ENCODE measurements at places on chromosomes 5 and 9.
A peak's percentile ranks its signal among the peaks of the same experiment; 100 is the strongest.

DNA sequence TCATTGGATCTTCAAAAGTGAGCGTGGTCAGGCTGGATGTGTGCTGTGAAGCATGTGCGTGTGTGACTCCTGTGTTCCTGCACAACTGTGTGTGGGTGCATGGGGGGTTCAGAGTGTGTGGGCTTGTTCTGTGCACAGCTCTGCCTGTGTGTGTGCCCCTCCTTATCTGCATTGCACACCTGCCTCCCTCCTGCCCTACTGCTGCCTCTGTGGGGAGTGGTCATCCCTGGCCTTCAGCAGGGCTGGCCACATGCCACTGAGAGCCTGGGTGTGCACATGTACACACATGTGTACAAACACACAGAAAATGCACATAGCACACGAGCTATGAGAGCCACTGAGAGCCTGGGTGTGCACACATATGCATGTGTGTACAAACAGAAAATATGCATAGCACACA is 92.1 kb downstream of the CACNA1B start:
- DNase-seq = no peak

- no peak for DNase-seq
Measured at GRCh38 chr9:14923701-14924100, 13.5 kb upstream of the FREM1 start.

- no peak for DNase-seq
Measured at GRCh38 chr9:116075191-116075590, 78.4 kb upstream of the PAPPA start.

DNA sequence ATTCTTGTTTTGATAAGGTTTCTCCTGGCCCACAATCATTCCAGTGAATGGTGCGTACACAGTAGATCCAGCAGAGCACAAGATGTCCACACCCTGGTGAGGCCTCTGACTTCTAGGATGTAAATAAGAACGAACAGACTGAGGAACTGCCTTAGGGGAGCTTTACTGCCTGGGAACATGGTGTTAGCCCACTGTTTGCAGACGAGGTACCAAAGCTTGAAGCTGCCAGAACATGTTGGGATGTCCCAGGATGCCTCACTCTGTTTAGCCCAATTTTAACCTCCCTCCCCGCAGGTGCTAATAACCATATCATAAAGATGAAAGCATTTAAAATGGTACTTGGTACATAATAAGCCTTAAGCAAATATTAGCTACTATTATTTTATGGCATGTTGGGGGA is 3.5 kb downstream of the LECT2 start:
- no peak for DNase-seq

GRCh38 chr5:95883185-95884016 is 60.9 kb upstream of the GLRX start:
- no peak for DNase-seq

GRCh38 chr5:30921388-30921787 is 272.1 kb upstream of the CDH6 start:
- no peak for DNase-seq

DNA sequence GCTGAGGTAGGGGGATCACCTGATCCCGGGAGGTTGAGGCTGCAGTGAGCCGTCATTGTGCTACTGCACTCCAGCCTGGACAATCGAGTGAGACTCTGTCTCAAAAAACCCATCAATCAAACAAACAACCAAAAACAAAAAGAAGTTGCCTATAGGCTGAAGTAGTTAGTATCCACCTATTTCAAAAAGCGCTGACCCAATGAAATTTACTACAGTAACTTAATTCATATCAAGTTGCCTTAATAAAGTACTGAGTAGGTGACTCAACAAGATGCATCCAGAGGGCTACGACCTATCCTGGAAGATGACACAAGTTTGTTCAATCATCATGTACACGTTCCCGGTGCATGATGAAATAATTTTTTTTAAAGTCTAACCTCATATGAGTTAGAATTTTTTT is 648.6 kb upstream of the DMAC1 start:
- DNase-seq = no peak

DNA sequence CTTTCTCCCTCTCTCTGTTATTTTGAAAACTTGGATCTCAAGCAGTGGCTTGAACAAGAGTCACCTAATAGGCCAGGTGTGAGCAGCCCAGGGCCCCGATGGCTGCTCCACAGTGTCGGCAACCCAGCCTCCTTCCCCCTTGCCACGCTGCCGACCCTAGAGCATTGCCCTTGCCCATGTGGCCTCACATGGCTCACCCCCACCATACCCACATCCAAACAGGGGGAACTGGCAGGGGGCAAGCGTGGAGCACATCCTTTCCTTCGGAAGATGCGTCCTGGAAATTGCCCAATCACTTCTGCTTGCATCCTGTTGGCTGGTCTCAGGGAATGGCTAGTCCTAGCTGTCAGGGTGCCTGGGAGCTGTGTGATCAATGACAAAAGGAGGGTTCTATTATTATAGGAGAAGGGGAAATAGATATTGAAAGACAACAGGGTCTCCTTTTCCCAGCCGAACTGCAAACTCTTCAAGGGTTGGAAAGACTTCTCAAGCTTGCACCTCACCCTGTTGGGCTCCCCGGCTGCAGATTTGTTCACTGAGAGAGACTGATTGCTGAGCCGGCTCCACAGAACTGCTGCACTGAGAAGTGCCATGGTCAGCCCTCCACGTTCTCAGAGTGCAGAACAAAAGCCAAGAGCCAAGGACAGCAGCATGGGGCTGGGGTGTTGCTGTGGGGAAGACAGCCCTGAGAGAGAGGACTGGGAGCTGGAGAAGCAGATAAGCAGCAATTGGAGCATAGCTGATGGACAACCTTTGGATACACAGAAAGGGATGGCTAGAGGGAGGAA is 8.3 kb upstream of the TIFAB start:
- DNase-seq = no peak

GRCh38 chr5:53411388-53411787 is 69.0 kb upstream of the FST start:
- DNase-seq = no peak

GRCh38 chr5:1432296-1432695 is 12.9 kb downstream of the SLC6A3 start:
- DNase-seq = no peak

DNA sequence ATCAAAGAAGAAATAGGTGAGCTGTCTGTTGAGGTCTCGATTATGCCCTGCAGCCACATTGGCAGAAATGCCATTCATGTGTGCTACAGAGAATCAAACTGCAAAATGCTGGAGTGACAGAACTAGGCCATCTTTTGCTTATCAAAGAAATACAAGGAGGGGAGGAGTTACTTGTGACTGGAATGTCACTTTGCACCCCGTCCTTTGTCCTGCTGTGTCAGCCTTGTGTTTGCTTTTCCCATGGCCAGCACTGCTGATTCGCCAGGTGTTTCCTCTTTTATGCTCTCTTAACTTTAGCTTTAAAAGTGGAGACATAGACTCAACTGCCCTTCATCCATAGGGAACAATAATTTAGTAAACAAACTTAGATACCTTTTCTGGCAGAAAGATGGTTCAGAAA is 54.3 kb downstream of the SLC46A2 start:
- DNase-seq = no peak

- DNase-seq = no peak
Measured at GRCh38 chr9:31112491-31112890, 1272.0 kb upstream of the ACO1 start.

GRCh38 chr9:34437006-34437925 is 21.1 kb downstream of the FAM219A start:
- DNase-seq = peak; percentile 28

DNA sequence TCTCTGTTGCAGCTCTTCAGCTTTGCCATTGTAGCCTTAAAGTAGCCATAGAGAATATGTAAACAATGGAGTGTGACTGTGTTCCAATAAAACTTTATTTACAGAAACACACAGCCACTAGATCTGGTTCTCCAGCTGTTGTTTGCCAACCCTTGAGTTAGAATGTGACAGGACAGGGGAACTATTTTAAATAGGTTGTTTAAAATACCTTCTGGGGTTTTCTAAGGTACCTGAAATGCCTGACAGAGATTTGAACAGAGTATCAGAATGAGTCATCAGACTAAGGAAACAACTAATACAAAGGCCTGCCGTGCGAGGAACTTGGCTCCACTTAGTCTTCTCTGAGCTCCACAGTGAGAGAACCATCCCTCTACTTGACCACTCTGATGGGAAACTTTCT is 85.4 kb downstream of the HSD17B4 start:
- peak; percentile 9 for DNase-seq

DNA sequence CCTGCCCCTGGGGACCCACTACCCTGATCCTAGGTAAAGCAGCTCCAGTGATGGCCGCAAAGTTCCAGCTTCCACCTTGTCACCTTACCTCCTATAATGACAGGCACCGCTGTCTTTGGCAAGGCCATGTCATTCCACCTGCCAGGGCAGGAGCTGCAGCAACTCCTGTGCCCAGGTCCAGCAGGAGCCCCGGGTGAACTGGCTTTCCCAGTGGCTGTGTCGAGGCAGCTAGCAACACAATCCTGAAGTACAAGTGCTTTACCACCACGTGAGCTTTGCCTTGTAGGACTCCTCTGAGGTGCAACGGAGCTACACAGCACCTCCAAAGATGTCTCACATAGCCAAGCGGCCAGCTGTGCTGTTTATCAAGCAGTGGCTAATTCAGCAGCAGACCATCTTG is 20.7 kb upstream of the MGAT1 start:
- DNase-seq = no peak

- DNase-seq = no peak
Measured at GRCh38 chr5:91830361-91830953, 447.3 kb upstream of the ARRDC3 start.

DNA sequence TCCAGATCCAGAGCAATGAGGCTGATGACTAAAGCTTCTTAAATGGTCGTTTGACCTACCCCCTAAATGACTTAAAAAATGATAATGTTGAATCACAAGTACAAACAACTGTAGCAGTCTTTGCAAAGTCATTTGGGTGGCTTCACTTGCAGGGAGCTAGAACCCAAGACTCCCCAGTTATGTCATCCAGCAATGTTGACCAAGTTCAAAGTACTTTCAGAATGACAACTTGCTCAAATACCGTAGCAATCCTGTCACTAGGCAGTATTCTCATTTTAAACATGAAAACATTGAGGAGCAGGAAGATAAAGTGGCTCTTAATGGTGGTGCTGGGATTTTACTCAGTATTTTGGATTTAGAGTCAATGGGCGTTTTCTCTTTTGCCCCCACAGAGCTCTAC is 1217.0 kb upstream of the DMAC1 start:
- no peak for DNase-seq

DNA sequence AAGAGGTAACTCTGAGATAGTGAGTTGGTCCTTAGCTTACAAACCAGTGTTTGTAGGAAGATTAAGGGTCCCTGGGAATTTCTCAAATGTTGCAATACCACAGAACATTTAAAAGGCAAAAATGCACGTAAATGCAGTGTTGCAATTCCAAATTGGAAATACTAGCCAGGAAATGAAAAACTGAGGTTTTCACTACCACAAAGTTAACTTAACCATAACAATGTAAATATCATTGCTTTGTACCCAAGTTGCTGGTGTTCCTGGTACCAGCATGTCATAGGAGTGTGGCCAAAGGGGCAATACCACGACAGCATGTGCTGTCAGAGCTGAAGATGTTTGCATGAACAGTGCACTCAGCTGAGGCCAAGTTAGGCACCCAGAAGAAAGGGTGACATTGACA is 382.9 kb downstream of the GLIS3 start:
- no peak for DNase-seq

GRCh38 chr9:98154678-98155077 is 35.7 kb upstream of the TRIM14 start:
- no peak for DNase-seq

DNA sequence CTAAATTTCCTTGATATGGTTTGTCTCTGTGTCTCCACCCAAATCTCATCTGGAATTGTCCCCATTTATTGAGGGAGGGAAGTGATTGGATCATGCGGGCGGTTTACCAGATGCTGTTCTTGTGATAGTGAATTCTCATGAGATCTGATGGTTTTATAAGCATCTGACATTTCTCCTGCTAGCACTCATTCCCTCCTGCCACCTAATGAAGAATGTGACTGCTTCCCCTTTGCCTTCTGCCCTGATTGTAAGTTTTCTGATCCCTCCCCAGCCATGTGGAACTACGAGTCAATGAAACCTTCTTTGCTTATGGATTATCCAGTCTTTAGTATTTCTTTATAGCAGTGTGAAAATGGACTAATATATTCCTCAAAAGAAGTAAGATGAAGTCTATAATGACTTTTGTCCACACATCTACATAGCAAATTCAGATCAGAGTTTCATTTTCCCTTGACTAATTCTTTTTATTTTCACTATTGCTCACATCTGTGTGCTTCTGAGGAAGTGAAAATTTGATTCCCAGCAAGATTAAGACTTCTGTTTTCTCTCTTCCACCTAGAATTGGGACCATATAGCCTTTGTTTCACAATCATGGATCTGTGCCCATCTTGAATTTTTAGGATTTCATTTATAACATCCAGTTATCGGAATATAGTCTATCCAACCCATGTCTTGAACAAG is 393.5 kb downstream of the DMAC1 start:
- no peak for DNase-seq

- DNase-seq = no peak
Measured at GRCh38 chr9:114078021-114078780, at the start of gene AMBP. Gene AMBP, minus strand, starts transcription at chr9:114078300. Its CDS starts 91 bp downstream, at chr9:114078209.

GRCh38 chr5:76277736-76278135 is 125.3 kb upstream of the IQGAP2 start:
- no peak for DNase-seq

DNA sequence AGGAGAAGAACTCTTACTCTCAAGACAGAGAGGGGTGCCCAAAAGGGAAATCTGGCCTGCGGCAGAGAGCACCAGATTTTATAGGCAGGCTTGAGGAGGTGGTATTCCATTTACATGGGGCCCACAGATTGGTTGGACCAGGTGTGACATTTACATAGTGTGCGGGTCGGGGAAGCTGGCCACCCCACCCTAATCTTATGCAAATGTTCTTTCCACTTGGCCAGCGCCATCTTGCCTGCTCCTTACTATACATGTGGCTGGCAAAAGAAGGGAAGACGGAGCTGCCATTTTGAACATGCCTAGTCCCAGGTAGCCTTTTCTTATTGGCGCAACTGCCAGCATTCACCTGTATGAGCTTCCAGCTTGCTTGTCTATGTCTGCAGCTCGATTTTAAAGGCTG is 34.8 kb downstream of the PLEKHG4B start:
- no peak for DNase-seq

GRCh38 chr5:1873243-1873959 is 9.3 kb downstream of the IRX4 start:
- no peak for DNase-seq

- no peak for DNase-seq
Measured at GRCh38 chr9:107487521-107488374, 1.8 kb downstream of the KLF4 start.

- DNase-seq = no peak
Measured at GRCh38 chr5:90221951-90222350, 187.6 kb downstream of the CETN3 start.

GRCh38 chr5:146015001-146015400 is 78.6 kb downstream of the SH3RF2 start:
- no peak for DNase-seq

DNA sequence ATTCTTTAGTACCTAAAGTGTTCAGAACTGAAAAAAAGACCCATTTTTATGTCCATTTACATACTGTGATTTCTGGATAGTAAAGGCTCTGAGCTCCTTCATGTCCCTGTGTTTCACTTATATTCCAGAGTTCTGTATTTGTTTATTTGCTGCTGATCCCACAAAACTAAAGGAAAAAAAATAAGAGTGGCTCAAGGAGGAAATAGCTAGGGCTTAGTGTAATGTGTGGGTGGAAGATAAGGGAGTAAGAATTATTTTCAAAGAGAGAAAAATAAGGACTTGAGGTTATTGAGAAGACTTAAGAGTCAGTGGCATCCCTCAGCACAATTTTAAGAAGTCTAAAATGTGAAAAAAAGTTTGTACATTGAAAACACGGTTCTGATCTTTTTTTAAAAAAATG is 46.0 kb downstream of the ENTREP1 start:
- no peak for DNase-seq

Data from GM18507 (cell line).